ENCODE measurements at places on chromosomes 11 and 22.

- DNase-seq: no peak
Measured at GRCh38 chr22:29353286-29353685, 35.1 kb downstream of the AP1B1 start.

- DNase-seq: no peak
Measured at GRCh38 chr11:45890886-45891550, 5.6 kb downstream of the MAPK8IP1 start.

DNA sequence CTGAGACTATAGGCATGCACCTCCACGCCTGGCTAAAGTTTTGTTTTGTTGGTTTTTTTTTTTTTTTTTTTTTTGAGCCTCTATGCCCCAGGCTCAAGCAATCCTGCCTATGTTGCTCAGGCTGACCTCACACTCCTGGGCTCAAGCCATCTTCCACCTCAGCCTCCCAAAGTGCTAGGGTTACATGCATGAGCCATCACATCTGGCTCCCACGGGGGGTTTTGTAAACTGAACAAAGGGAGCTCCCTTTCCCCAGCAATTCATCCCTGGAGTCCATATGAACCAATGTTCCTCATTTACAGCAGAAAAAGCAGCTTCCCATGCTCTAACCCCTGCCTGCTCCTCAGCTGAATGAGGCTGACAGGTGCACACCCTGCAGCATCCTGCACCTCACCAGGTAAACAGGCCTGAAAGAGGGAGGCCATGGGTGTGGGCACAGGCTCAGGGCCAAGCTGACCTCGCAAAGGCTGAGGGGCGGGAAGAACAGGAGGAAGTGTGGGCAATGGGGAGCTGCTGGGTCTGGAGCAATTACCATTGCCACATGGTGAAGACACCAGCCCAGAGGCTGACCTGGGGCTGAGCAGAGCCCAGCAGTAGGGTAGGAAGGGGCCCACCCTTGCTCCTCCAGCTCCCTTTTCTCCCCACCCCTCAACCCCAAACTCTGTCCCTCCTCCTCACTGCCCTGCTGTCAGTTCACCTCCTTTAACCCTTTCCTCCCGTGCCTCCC, 58.2 kb downstream of the RBX1 start:
- no peak for DNase-seq

DNA sequence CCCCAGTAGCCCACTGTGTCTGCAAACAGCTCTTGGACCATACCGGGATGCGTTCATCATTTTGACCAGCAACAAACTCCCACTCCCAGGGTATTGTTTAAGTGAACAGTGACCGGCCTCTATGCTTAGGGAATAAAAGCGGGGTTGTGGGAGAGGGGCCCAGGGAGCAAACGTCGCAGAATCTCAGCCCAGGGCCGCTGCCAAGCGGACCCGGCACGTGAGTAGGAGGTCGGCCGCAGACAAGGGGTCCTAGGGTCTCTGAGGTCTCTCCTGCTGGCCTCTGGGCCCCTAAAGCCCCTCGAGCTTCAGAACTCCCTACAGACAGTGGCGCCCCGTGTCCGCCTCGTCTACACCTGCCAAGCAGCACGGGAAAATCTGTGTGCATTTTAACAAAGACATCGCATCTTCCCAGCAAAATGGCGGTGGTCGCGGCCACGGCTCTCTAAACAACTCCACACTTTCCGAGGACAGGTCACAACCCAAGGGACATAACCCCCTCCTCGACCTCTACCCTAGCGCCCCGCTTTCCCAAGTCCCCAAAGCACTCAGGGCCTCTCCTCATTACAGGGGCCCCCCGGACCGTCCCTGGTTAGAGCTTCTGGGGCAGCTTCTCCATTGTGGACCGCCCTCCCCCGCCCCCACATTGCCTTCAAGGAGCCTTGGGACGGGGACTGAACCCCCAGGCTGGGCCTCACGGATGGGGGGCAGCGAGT, 3.9 kb upstream of the GCAT start:
- no peak for DNase-seq

GRCh38 chr11:78291503-78292108, 102.9 kb downstream of the USP35 start:
- DNase-seq: no peak

- DNase-seq: no peak
Measured at GRCh38 chr11:59183771-59184170, 11.8 kb downstream of the DTX4 start.

DNA sequence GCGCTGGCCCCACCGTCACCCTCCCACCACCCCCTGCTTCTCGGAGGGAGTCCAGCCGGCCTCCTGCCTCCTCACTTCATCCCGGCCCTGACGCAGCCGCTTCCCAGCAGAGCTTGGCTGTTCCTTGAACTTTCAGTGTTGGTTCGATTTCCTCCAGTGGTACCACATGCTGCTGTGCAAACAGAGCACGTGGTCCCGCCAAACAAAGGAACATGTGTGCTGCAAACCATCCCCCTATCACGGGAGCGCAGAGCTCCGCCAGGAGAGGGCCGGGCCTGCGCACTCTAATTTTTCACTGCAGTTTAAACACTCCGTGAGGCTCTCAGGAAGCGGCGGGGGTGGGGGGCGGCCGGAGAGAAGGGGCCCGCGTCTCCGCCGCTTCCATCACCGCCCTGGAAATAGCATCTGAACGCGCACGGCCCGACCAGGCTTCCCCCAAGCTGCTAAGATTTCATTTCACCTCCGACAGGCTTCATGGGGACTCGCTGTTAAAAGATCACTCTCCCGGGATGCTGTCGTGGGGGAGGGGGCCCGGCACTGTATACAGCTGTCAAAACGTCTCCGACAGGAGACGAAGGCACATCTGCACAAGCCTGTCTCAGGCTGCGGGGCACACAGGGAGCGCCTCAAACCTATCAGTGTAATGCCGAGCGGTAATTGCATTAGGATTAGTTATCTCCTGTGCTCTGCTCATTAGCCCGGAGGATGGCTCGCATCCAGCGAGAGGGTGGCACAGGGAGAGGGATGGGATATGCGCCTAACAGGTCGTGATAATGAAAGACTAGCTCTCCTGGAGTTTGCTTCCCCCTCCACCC, 269.9 kb upstream of the SORL1-AS1 start:
- DNase-seq: no peak

- no peak for DNase-seq
Measured at GRCh38 chr22:29370537-29370936, 17.8 kb downstream of the AP1B1 start.

DNA sequence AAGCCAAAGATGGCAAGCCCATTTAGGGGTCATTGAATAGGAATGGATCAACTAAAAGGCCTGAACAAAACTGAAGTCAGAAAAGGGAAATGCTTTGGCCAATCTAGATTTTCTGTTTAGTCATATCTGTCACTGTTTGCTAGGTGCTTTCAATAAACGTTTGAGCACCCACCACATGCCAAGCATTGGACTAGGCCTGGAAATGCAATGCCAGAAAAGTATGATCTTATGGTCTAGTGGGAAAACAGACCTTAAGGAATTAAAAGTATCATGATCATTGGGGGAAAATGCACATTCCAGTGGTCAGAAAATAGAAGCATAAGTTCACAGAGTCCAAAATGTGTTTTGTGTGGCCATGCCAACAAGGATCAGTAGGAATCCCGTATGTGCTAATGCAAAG, 76.8 kb upstream of the BIRC3 start:
- peak; percentile 67 for DNase-seq

DNA sequence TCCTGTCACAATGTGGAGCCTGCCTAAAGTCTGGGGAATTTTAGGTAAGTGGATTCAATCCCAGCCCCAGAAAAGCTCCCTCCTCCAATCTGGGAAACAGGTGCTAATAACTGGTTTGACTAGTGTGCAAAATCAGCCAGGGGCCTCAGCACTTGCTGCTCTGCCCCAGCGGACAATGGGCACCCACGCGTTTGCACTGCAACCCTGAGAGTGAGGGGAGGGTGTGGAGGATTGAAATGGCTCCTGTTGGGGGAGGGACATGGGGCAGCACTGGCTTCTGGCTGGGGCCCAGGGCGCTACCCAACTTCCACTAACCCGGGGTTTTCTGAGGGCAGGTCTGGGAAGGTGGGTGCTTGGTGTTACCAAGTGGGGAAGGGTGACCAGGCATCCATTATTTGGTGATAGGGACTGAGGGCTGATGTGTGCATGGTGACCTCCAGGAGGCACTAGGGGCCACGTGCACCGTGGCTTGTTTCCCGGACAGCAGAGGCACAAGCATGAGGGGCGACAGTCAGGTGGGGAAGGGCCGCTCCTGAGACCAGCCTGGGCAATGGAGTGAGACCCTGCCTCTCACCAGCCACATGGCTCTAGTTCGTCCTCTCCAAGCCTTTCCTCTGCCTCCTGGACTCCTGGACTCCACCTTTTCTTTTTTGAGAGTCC, 4.3 kb upstream of the PNPLA5 start:
- no peak for DNase-seq

GRCh38 chr22:49948958-49949913, 11.3 kb upstream of the PIM3 start:
- no peak for DNase-seq

DNA sequence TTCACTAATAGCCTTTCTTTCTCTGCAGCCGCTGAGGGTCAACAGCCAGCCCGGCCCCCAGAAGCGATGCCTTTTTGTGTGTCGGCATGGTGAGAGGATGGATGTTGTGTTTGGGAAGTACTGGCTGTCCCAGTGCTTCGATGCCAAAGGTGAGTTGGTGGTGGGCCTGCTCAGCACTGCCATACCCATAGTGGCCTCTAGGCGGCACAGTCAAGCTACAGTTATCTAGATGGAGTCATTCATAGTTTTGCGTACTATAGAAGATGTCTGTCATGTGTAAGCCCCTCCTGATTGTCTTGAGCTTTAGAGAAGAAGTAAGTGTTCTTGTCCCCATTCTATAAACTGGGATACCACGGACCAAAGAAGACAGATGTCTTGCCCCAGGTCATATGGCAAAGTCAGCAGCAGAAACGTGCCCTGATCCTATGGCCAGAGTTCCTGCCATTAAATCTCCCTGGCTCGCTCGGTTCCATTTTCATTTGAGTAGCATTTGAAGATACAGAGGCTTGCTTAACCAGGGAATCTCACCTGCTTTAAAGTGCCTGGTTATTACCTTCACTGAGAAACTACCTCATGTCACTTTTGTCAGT, 42.1 kb upstream of the CRTAM start:
- DNase-seq: no peak

- no peak for DNase-seq
Measured at GRCh38 chr22:22802339-22802970, 85.2 kb upstream of the IGLL5 start.

DNA sequence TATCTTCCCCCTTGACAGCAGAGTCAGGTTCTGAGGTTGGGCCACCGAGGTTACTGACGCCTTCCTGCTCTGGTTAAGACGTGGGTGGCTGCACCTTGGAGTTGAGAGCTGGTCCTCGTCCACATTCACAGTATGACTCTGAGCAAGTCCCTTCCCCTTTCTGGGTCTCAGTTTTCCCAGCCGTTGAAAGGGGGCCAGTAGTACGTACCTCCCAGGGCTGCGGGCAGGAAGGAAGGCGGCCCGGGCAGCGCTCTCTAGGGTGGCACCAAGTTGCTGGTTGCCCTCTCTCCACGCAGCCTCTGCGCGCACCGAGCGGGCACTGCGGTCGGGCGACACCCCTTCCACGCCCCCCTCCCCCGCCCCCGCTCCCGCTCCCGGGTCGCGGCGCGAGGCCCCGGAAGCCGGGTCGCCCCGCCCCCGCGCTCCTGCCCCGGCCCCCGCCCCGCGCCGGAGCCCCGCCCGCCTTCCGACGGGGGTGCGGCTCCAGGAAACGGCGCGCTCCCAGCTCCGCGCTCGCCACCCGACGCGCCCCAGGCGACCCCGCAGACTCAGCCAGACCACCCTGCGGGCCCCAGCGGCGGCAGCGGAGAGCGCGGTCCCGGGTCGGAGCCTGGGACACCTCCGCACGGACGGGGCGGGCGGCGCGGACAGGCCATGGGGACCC, at the start of gene EHBP1L1:
EHBP1L1 (plus strand) TSS at position 486 of the 664 bp plus-strand sequence. CDS start 250 bp downstream, outside the sequence.
- no peak for DNase-seq

DNA sequence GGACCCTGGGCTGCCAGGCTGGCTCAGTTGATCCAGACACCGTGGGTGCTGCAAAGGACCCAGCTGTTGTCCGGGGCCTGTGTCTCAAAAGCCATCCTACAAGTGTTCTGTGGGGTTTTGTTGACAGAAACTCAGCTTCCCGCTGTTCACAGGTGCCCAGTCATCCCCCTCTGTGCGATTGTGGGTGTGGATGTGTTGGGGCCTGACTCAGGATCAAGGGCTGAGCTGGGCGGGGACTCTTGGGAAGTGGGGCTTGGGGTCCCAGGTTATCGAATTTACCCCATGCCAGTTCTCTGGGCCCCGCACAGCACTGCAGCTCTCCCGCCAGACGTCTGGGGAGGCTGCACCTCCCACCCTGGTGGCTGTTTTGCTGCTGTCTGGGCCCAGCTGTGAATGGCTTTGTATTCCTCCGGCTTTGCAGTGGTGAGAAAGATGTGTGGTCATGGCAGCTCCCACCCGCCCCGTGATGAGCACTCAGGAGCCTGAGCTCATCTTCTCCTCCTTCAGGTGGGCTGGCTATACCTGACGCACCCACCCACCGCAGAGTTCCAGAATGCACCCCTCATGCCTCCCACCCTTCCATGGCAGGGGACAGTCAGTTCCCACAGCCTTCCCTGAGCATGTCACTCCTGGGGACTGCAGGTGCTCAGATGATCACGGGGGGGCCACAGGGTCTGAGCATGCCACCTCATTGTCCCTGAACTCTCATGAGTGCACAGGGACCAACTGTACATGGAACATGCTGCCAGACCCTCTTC, 3.6 kb upstream of the AP2A2 start:
- no peak for DNase-seq

GRCh38 chr11:120832481-120833238, 191.2 kb upstream of the TBCEL start:
- no peak for DNase-seq

DNA sequence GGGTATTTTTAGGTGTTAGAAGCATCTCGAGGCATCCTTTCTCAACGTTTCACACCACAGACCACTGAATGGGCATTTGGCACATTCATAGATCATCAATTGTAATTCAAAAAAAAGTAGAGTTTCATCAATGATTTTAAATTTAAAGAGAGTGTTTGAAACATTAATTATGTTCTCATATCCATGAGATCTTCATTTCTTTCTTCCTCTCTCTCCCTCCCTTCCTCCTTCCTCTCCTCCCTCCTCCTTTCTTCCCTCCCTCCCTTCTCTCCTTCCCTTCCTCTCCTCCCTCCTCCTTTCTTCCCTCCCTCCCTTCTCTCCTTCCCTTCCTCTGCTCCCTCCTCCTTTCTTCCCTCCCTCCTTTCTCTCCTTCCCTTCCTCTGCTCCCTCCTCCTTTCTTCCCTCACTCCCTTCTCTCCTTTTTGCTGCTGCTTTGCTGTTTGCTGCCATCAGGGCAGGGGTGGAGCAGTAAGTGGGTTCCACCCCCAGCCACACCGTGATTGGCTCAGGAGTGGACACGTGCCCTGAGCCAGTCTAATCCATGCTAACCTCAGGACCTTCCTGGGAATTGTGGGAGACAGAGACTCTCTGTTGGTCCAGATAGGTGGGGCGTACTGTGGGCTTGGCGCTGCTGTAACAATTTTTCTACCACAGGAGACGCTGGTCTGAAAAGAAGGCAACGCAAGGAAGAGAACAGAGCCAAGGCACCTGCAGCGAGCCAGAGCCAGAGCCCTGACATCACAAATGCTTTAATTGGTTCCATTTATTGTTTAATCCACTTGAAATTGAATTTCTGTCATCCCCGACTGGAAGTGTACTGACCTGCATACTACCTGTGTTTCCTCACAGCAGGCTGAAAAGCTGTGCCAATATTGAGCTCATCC, 33.7 kb upstream of the APOBEC3A start:
- peak; percentile 14 for DNase-seq

GRCh38 chr11:65459552-65459951, 37.0 kb downstream of the NEAT1 start:
- DNase-seq: no peak

GRCh38 chr11:36000616-36001190, 56.8 kb downstream of the LDLRAD3 start:
- DNase-seq: no peak
